Umbilical cord (tissue), 2 donors: ENCODE measurements at places on chromosomes 5 and 9.

DNA sequence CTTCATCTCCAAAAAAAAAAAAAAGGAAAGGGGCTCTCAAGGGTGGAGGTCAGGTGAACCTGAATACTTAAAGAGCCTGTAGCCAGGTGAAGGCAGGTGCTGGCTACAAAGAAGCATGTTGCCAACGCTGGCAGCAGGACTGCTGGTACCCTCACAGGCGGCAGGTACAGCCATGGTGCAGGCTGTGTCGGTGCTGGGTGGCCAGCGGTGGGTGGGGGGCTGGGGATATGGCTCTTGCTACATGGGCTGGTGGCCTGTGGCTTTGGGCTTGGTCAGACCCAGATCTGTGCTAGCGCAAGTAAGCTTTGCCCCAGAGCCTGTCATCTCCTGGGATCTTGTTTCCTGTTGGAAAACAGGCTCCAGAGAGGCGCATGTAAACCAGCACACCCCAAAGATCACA, 86.3 kb upstream of the PHYKPL start:
- DNase-seq, result no peak

DNA sequence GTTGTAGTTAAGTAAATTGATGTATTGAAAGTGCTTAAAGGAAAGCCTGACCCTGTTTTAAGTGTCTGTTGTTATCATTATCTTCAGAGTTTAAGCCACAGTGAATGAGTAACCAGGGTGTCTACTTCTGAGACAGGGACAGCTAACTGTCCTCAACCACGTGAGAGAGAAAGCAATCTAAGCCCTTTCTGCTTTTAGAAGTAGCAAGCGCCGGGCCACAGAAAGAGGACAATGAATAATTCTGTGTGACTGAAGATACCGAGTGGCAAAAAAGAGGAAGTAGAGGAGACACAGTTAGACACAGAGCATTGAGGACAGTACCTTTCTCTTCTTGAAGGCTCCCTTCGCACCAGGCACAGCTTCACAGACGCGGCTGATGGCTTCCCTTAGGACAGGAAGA, 86.3 kb downstream of the S1PR3 start:
- DNase-seq, result no peak

GRCh38 chr5:90308787-90309585, 100.6 kb downstream of the CETN3 start:
- DNase-seq, result peak; percentile 28

DNA sequence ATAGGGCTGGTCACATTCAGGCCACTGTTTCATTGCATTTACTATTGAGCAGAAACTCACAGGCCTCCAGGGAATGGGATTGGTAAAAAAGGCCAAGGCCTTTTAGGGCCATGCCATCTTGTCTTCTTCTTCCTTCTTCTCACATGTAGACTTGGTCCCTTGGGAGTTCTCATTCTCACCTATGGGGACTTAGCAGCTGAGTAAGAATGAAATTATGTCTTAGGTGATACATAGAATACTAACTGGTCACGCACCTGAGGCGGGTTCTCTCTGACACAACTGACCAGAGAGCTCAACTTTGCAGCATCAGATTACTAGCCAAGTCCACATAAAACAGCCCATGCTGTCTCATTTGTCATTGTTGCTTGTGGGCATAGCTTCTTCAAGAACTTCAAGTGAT, 641.8 kb downstream of the EFNA5 start:
- no peak for DNase-seq

DNA sequence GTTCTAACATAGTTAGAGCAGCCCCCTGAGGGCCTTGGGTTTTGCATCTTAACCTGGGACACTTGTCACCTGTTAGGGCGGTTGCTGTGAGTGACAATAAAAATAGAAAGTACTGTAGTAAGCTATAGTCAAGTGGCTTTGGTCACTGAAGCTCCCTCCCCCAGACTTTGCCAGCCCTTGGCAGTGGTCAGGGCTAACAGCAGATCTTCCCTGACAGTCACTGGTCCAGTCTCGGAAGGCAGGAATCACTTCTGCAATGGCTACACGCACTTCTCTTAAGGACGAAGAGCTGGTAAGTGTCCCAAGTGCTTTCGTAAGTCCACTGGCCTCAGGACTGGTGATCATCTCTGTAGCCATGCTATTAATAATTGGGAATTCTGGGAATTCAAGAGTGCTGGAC, 115.0 kb upstream of the RUSC2 start:
- DNase-seq, result no peak

GRCh38 chr9:70868041-70868440, 253.4 kb downstream of the TRPM3 start:
- no peak for DNase-seq

DNA sequence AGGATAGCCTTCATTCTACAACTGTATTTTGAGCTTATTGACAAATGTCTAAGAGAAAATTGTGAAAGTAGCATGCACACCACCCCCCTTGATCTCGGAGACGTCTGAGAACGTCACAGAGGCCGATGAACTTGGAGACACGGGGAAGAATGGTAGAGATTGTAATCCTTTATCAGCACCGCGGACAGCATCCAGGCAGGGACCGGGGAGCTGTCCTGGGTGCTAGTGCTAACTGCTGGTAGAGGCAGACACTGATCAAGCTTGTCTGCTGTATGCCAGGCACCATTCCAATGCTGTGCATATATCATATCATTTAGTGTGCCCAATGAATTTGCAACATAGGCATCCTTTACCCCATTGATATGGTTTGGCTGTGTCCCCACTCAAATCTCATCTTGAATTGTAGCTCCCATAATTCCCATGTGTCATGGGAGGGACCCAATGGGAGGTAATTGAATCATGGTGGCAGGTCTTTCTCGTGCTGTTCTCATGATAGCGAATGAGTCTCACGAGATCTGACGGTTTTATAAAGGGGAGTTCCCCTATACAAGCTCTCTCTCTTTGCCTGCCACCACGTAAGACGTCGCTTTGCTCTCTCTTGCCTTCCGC, 98.8 kb downstream of the LHX2 start:
- peak; percentile 80 for DNase-seq

DNA sequence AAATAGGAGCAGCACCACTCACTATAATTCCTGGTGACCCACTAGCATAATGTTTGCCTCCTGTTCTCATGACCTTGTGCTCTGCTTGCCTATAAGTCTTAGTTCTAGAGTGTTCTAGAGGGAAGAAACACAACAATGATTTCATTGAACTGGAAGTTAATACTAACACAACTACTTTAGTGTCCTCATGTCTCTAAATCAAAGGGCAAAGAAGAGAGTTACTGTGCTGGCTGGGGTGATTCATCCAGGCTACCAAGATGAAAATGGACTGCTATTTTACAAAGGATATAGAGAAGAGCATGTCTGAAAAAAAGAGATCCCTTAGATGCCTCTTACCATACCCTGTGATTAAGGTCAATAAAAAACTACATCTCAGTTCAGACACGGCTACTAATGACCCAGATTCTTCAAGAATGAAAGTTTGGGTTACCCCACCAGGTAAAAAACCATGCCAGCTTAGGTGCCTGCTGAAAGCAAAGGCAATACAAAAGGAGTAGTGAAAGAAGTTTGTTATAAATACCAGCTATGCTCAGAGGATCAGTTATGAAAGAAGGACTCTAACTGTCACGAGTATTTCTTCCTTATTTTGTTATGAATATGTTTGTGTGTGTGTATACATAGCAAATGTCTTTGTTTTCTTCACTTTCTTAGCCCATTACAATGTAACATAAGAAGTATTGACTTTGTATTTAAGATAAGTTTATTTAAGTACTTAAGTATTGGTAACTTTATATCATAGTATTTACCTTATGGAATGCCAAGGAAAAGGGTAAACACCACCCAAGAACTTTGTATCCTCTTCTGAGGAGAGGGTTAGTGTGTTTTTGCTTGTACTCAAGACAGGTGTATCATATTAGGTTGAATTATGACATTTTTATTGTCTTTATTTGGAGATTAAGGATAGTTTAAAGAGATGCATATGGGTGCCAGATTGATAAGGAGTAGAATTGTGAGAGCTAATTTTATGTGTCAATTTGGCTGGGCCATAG, 314.1 kb upstream of the PTGER4 start:
- no peak for DNase-seq

GRCh38 chr5:7393921-7394799, 1.8 kb upstream of the ADCY2 start:
- no peak for DNase-seq

- DNase-seq, result peak; percentile 91
Observed at GRCh38 chr5:165231821-165232508, 1726.5 kb downstream of the MAT2B start.

GRCh38 chr5:1243487-1244130, 18.4 kb downstream of the SLC6A18 start:
- no peak for DNase-seq

- DNase-seq, result peak; percentile 53
Observed at GRCh38 chr5:59095480-59095879, 512.6 kb downstream of the RAB3C start.

GRCh38 chr9:4530375-4530774, 40.1 kb downstream of the SLC1A1 start:
- DNase-seq, result no peak

GRCh38 chr5:146647656-146648199, 131.7 kb upstream of the GPR151 start:
- peak; percentile 23 for DNase-seq

GRCh38 chr5:77957931-77958521, 181.9 kb upstream of the TBCA start:
- DNase-seq, result no peak

GRCh38 chr5:113157886-113158285, 181.3 kb downstream of the DCP2 start:
- no peak for DNase-seq

- DNase-seq, result no peak
Observed at GRCh38 chr5:145859897-145860296, 12.9 kb downstream of the GRXCR2 start.

GRCh38 chr9:136625101-136626065, 37.3 kb upstream of the EGFL7 start:
- DNase-seq, result peak; percentile 78

DNA sequence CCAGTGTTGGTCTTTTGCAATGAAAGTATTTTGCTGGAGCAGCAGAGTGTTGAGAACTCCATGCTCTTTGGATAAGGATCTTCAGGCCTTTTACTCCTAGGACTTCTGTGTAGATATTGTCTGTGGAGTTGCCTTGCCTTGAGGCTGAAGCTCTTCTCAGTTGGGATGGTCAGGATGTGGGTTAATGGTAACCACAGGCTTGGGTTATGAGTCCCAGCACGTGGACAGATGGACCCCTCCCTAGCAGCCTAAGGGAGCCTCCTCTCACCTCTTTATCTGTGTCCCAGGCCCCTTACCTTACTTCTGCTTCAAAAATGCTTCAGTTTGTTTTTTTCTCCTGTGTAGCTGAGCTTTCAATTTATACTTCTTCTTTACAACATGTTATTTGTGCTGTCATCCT, 109.9 kb downstream of the MEGF10 start:
- no peak for DNase-seq

DNA sequence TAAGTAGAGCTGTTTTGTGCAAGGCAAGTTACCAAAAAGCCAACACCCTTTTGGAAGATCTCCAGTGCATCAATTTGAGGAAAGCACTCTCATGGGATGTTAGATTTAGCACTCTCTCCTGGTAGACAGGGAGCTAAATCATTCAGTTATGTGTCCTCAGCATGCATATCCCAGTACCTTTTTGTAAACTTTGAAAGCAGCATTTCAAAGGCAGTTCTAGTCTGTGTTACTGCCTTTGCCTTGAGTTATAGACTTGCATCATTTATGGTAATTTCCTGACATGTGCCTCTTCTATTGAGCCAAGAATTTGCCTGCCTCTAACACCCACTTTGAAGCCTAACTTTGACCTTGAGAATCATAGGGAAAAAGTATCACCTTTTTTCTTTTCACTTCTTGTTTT, 120.6 kb downstream of the KIF4B start:
- DNase-seq, result no peak

DNA sequence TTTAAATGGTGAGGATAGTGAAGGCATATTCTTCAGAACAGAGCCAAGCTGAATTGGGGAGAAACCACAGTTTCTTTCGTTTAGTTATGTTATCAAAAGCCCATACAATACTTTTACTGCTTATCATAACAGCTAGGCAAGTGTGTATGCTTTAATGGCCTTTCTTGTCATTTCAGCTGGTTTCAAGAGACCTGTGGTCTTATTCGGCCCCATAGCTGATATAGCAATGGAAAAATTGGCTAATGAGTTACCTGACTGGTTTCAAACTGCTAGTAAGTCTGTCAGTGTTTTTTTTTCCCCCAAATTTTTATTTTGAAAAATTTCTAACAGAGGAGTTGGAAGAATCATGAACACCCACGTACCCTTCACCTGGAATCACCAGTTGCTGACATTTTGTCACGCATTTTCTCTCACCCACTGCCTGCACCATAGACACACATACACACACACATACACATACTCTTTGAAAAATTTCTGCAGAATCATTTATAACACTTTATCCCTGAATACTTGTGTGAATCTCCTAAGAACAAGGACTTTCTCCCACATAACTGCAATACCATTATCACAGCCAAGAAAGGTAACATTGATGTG, 63.7 kb downstream of the TJP2 start:
- DNase-seq, result no peak

- peak; percentile 64 for DNase-seq
Observed at GRCh38 chr5:140336388-140336787, 10.0 kb downstream of the HBEGF start.

DNA sequence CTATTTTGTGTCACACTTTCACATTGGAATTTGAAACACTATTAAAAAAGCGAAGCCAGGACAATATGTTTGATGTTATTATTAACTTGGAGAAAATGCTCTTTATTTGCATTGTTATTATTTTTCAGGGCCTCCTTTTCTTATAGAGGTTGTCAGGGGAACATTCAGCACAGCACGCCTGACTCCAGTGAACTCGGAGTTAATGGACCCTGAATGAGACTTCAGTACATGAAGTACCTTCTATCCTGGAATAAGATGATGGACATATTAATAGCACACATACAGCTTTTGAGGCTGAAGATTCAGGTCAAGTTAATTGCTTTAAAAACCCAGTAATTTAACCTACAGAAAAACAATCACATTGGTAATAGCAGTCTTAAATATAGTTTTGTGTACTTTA, 652.9 kb downstream of the SEMA5A start:
- no peak for DNase-seq

GRCh38 chr9:116608064-116608463, 79.0 kb upstream of the TRIM32 start:
- no peak for DNase-seq

GRCh38 chr5:61307611-61308010, 24.4 kb upstream of the ZSWIM6 start:
- DNase-seq, result no peak

DNA sequence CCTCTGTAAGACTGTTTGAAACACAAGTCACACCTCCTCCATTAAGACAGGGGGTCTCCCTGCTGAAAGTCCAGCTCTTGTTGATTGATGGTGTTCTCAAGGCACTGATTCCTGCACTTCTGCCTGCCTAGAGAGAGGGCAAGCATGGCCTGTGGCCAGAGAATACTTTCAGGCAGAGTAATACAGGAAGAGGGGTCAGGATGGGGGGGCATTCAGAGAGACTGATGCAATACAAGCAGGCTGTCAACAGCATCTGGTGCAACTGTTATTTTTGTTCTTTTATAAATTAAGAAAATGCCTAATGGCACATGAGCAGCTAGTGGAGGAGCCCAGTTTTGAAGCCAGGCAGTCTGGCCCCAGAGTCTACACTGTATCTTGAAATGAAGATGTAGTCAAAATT, 302.2 kb downstream of the DIRAS2 start:
- DNase-seq, result peak; percentile 44
